Left forelimb (tissue), 1 donor: ENCODE measurements at places on chromosomes 12 and 14.

GRCh38 chr12:56198836-56199235 is 9.6 kb upstream of the SMARCC2 start:
- no peak for DNase-seq

DNA sequence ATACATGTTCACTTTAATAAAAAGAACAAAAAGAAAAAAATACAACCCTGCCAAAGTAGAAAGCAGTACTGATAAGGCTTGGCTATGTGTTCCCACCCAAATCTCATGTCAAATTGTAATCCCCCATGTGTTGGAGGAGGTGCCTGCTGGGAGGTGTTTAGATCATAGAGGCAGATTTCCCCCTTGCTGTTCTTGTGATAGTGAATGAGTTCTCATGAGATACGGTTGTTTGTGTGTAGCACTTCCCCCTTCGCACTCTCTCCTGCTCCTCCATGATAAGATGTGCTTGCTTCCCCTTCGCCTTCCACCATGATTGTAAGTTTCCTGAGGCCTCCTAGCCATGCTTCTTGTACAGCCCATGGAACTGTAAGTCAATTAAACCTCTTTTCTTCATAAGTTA is 59.9 kb downstream of the USP15 start:
- DNase-seq: no peak

- no peak for DNase-seq
These were observed 46.1 kb downstream of the STX2 start for GRCh38 chr12:130792821-130793553.

- DNase-seq: no peak
These were observed 53.6 kb downstream of the LGMN start for GRCh38 chr14:92694807-92695206.

DNA sequence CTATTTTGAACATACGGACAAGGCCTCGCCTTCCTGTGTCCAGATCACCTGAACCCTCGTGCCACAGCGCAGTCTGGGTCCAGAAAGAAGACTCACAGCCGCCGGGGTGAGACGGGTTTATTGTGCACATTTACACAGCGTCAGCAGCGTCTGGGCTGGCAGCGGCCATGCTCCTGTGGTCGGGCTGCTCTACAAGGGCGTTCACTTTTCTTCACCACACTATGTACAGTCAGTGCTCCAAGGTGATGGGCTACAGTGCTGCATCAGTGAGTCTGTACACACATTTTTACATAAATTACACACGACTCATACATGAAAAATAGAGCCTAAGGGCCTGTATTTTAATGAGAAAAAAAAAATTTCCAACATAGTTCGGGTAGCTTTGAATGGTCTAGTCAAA is 18.0 kb downstream of the ZFYVE21 start:
- no peak for DNase-seq

DNA sequence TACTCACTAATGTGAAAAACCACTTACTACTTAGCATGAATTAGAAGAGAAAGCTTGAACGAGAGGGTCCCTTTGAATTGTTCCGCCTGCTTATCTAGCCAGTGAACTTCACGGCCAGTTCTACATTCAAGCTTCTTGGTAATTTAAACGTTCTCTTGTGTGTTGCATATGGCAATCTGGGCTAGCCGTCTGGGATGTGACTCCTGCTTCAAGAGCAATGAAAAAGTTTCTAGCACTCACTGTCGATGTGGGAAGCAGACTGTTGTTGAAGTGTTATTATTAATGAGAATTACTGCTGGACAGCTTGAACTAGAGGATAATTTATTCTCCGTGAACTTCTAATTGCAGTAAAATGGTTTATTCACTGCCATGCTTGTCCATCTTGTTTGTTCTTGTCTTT is 93.9 kb downstream of the SLC15A5 start:
- no peak for DNase-seq

- DNase-seq: no peak
These were observed 169.5 kb upstream of the EGLN3 start for GRCh38 chr14:34120185-34120977.

GRCh38 chr12:29908157-29908556 is 124.4 kb upstream of the TMTC1 start:
- no peak for DNase-seq

- no peak for DNase-seq
These were observed 65.1 kb upstream of the ST8SIA1 start for GRCh38 chr12:22399464-22400180.

- no peak for DNase-seq
These were observed 701.2 kb upstream of the TBX3 start for GRCh38 chr12:115385141-115385540.
